ENCODE measurements at places on chromosomes 1 and 21. TPM values are rescaled to one million over a fixed set of nuclear protein-coding genes. Genes with fewer than 3 reads are reported as not detected.

DNA sequence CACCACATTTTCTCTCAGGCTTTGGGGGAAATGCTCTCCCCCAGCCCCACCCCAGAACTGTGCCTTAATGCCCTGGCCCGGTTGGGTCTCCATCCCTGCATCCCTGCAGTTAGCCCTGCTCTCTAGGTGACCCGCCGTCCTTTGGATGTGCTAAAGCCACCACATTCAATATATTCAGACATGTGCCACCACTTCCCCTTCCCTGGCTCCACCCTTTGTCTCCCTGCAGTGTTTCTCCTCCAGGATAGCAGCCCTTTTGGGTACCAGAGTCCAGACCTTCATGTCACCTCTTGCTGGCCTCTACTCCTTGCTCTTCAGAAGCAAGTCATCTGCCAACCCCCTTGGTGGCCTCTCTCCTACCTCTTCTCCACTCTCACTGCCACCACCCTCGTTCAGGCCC is 41.8 kb downstream of the RUNX1 start:
- DNase-seq = no peak

GRCh38 chr1:52002038-52002917 is 11.8 kb upstream of the RAB3B start:
- peak; percentile 89 for DNase-seq

GRCh38 chr1:102546251-102546650 is 549.5 kb upstream of the OLFM3 start:
- no peak for DNase-seq

- DNase-seq = no peak
These were observed 31.5 kb upstream of the TNR start for GRCh38 chr1:175774921-175775320.

DNA sequence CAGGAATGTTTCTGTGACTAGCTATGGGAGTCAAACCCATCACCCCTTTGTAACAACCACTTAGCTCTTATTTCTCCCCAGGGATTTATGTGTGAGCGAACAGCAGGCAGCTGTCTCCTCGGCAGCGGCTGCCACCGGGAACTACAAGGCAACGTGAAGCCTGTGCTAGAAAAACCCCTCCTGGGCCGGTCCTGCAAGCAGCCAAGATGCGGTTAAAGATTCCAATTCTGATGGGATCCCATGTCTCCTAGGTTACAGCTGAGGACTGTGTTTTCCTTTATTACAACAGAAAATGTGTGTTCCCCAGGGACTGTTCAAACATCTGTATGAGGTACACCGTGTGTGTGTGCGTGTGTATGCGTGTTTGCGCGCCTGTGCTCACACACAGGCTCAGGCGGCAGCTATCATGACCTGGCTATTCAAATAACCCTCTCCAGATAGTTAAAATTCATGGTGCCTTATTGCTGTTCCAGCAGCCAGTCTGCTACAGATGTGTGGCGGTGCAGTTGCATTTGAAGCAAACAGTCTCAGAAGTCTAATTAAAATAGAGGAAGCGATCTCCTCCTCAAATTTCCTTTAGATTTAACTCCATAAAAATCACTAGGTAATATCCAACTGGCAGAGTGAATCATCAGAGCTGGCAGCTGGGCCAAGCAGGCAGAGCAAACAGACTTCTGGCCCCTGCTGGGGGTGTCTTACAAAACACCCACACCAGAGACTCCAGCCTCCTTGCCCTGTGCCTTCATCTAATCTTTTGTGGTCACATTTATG is 68.0 kb downstream of the LMX1A start:
- peak; percentile 11 for DNase-seq

GRCh38 chr1:54547601-54548388 is at the start of gene ACOT11:
ACOT11 (plus strand) TSS chr1:54548228; CDS start chr1:54548310, 82 bp downstream.
- DNase-seq = peak; percentile 29

- DNase-seq = no peak
These were observed 9.0 kb downstream of the TSACC start for GRCh38 chr1:156347331-156347730.

DNA sequence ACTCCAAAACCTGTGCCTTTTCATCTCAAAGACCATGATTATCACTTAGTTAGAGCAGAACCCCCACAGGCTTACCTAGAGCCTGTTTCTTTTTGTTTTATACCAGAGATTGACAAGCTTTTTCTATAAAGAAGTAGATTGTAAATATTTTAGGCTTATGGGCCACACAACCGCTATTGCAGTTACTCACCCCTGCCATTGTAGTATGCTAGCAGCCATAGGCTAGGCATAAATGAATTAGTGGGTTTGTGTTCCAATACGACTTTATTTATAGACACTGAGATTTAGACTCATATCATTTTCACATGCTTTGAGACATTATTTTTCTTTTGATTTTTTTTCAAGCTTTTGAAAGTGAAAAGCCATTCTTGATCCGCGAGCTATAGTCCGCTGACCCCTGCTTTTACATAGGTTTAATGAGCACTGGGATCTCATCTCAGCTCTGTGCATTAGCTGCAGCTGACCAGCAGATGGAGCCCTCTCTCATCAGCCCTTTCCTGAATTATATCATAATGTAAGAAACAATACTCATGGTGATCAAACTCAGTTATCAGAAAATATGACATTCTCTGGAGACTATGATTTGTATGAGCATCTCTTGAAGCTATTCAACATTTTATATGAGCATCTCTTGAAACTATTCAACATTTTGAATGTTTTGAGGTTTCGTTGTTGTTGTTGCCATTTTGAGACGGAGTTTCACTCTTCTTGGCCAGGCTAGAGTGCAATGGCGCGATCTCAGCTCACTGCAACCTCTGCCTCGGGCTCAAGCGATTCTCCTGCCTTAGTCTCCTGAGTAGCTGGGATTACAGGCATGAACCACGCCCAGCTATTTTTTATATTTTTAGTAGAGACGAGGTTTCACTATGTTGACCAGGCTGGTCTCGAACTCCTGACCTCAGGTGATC is 111.9 kb upstream of the L1TD1 start:
- peak; percentile 47 for DNase-seq

The TTC39A gene
- 6.1 TPM for total RNA-seq

DNA sequence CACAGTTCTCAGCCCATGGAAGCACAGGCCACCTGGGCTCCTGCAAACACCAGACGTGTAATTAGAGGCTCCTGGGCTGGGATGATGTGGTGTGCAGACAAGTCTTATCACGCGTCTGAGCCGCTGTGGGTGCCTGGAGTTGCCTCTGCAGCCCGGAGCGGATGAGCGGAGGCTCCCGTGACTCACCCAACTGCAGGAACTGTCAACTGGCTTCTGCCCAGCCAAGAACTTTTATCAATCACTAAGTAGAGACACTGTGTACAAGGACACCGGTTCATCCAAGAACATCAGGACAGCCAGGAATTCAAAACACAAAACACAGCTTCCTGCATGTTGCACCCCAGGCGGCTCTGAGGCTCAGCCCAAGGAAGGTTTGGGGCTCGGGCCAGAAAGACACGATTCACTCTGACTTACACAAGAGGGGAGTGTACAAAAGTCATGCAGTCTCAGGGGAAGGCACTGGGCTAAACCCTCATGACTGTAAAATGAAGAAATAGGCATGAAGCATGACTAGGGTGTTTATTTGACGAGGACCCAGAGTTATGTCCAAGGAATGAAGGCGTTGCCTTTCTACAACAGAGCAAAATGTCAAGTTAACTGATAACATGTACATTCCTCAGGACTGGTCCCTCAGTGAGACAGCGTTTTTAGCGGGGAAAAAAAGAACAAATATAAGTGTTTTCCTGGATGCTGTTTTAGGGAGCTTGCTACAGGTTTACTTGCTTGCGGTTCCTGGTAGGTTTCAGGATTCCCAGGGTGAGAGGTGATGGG is 21.1 kb downstream of the ERRFI1 start:
- peak; percentile 99 for DNase-seq

GRCh38 chr1:179080866-179081686 is 794 bp upstream of the TOR3A start:
- no peak for DNase-seq

DNA sequence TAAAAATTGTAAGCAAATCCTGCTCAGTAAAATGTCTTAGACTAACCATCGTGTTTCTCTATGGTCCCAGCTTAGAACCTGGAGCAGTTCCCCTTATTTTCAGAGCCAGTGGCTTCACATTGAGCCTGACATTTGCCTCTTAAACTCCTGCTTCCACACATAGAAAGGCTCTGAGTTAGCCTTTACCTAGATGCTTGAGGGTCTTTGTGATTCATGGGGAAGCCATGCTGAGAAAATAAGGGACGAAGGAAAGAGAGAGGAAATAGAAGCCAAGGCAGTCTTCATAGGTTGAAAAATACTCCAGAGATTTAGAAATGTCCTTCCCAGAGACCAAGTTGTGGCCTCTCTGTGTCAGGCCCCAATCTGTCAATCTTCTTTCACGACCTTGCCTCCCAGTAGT is 16.1 kb upstream of the RBBP5 start:
- DNase-seq = no peak

DNA sequence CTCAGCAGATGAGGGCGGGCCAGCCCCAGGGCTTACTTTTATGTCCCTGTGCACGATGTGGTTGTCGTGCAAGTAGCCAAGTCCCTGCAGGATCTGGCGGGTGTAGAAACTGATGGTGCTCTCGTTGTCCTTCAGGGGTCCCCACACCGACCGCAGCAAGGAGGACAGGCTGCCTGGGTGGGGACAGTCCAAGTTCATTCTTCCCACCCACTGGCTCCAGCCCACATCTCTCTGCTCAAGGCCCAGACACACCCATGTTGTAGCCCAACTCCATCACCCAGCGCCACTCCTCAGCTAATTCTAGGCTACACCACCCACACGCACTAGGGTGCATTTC is 7.0 kb downstream of the MAP3K6 start:
- no peak for DNase-seq

GRCh38 chr21:26124896-26125295 is 45.7 kb downstream of the APP start:
- peak; percentile 41 for DNase-seq

The HECTD3 gene
- 16.8 TPM for total RNA-seq
